H9 (cell line): ENCODE measurements at places on chromosomes 5 and 9. TPM values are rescaled to one million over a fixed set of nuclear protein-coding genes. Genes with fewer than 3 reads are reported as not detected.
A peak's percentile ranks its signal among the peaks of the same experiment; 100 is the strongest.

DNA sequence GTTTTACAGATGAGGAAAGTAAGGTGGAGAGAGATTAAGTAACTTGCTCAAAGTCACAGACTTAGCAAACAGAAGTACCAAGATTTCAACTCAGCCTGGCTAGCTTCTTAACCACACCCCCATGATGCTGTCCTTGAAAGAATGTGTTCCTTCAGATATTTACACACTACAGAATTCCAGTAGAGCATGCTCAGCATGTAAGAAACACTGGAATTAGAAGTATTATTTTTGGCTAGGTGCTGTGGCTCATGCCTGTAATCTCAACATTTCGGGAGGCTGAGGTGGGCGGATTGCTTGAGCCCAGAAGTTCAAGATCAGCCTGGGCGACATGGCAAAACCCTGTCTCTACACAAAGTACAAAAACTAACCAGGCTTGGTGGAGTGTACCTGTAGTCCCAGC, 142.4 kb downstream of the EDIL3 start:
- 0 out of 2 replicates have a peak, but pooled peaks cover 5% of the 10 kb centered on the region for H3K36me3 ChIP-seq
- no peaks in the 10 kb centered on the region for H3K27me3 ChIP-seq
- no peak for DNase-seq
- H3K27ac ChIP-seq = no peak overlapping the region

- no peaks in the 10 kb centered on the region for H3K36me3 ChIP-seq
- H3K27me3 ChIP-seq = no peaks in the 10 kb centered on the region
- H3K4me1 ChIP-seq = no peaks in the 10 kb centered on the region
Observed at GRCh38 chr9:98039607-98040017, 16.9 kb upstream of the NANS start.

EQTN gene
- total RNA-seq = not detected in 2 replicates

ADAMTS13 gene
- 8.2 and 8.8 TPM in 2 replicates for total RNA-seq

GRXCR2 gene
- total RNA-seq = not detected in 2 replicates

DNA sequence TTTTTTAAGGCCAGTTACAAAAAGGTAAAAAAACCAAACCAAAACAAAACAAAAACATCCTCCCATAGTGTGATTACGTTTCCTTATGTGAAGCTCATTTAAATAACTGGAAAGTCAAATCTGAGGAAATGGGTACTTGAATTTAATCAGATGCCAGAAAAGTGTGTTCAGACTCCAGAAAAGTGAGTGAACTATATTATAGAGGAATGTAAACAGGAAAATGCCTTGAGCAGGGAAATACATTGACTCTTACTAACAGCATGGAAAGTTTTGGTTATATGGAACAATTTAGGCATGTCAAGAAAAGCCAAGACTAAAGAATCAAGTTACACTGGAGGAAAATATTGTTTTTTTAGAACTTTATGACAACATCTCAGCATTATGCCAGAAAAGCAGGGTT, 37.8 kb upstream of the RNF20 start:
- H3K4me3 ChIP-seq = no peak overlapping the region
- H3K27me3 ChIP-seq = no peaks in the 10 kb centered on the region
- no peaks in the 10 kb centered on the region; the same call in 1 of the 2 replicates for H3K36me3 ChIP-seq
- no peaks in the 10 kb centered on the region for H3K4me1 ChIP-seq

- no peak overlapping the region for H3K4me3 ChIP-seq
- H3K4me1 ChIP-seq = no peaks in the 10 kb centered on the region
- H3K27ac ChIP-seq = no peak overlapping the region
- DNase-seq = peak; percentile 19
- H3K36me3 ChIP-seq = no peaks in the 10 kb centered on the region
Observed at GRCh38 chr5:179270581-179271427, 74.5 kb downstream of the ADAMTS2 start.

- H3K27me3 ChIP-seq = no peaks in the 10 kb centered on the region
- H3K27ac ChIP-seq = no peak overlapping the region
- DNase-seq = no peak
Observed at GRCh38 chr5:176401281-176402205, 13.0 kb downstream of the HIGD2A start.
